ENCODE measurements at places on chromosomes 1 and 21. TPM values are rescaled to one million over a fixed set of nuclear protein-coding genes. Genes with fewer than 3 reads are reported as not detected.

DNA sequence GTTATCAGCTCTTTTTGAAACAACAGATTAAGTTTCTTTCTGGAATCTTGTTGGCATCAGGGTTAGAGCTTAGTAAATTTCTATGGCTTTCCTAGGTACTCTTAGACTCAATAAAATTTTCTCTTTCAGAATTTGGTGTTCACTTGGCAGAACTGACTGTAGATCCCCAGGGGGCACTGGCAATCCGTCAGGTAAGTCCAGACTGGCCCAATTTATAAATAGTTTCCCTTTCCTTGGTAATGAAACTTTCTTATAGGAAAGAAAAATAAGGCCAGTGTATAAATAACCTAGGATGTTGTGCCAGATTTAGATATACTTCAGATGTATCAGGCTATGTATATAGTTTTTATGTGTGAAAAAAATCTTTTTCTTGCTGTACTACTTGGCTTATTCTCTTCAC is 18.2 kb downstream of the IPO9 start:
- no peak for DNase-seq

DNA sequence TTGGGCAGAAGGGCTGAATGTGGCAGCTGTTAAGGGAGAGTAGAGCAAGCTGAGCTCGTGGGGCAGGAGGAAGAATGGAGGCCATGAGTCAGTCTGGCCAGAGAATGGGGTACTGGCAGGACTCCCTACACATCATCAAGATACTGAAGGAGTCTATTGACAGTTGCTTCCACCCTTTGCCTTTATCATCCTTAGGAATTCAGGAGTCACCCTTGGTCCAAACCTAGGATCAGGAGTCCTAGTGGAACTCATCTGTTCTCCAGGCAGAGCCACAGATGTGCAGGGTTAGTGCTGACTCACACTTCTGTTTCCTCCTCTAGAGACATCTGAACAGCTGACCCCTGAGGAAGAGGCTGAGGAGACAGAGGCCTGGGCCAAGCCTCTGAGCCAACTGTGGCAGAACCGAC is 18.7 kb upstream of the ST3GAL3 start:
- peak; percentile 92 for DNase-seq

DNA sequence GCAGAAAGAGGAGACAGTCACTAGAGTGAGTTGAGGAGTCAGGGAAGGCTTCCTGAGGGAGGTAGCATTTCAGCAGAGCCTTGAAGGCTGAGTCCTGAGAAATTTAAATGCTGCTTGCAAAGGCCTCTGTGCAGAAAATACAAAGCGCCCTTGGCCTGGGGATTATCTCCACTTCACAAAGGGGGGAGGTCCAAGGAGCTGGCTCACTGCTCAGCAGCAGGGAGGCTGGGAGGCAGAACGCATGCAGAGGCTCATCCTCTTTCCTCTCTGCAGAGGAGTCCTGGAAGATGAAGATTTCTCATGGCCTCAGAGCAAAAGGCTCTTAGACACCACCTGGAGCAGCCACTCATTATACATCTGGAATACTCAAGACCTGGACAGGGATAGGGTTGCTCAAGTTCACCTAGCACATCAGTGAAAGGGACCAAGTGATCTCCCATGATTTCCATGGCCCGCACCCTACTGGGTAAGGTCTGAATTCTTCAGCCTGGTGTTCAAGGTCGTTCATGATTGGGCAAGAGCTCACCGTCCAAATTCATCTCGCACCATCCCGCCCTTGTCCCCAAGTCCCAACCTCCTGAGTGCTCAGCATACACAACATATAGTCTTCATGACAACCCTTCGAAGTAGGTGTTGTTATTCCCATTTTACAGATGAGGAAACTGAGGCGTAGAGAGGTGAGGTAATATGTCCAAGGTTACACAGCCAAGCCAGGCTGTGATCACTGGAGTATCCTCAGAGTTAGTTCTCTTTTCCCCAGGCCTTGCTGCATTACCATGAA is 9.0 kb downstream of the SLC1A7 start:
- no peak for DNase-seq

The DDAH1 gene
- total RNA-seq, result 89.6 TPM

The SDF4 gene
- 151 TPM for total RNA-seq

The ADAMTS1 gene
- total RNA-seq, result 243 TPM

Data from osteoblast (primary cell).